AG08396 (cell line): ENCODE measurements at places on chromosomes 4 and X.

DNA sequence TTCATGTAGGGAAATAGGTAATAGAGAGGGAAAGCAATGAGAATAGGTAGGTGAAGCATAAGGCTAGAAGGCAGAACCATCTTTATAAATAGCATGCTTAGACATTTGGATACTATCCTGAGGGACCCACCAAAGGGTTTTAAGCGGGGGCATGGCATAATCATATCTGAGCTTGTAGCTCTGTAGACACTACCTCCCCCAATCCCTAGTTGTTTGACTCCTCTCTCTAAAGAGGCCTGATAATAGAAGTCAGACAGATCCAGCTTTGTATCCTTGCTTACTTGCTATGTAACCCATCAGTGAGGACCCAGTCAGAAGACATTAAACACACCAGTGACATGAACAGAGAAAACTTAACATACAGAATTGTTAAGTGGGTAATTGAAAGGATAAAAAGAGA is 58.7 kb downstream of the SCFD2 start:
- no peak for DNase-seq

GRCh38 chr4:178612733-178613132 is 1170.5 kb upstream of the AGA start:
- DNase-seq: no peak

DNA sequence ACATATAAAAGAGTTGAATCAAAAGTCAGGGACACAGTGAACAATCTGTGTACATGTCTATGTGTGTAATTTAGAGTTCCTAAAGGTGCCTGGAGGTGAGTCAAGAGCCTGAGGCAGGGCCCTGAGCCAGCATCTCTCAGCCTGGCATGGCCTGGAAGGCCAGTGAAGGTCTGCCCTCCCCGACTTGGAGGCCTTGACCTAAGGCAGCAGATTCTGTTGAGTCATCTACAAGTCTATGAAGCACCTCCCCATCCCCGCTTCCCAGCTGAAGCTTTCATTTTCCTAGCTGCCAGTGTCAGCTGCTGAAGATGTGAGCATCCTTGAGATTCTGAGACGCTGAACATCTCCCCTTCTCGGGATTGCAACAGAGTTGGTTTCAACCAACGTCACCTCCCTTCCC is 583.9 kb downstream of the BCOR start:
- DNase-seq: no peak

GRCh38 chr4:153276971-153277370 is 67.5 kb upstream of the MND1 start:
- no peak for DNase-seq

- peak; percentile 39 for DNase-seq
Measured at GRCh38 chr4:147362938-147363337, 118.0 kb upstream of the EDNRA start.

DNA sequence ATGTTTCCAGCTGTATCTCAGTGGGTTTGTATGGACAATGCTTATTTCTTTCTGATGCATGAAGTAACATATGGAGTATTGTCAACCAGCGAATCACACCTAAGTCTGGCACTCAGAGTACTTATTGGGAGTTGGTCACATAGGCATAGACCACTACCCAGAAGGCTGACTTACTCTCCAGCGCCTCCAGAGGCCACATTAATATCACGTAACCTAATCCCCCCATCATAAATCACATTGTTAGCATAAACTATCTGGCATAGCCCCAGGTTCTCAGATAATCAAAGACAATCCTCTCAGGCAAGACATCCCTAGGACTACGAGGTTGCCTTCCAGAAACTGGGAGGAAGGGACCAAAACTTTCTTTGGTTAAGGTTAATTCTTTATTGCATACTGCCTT is 560.5 kb upstream of the PABPC4L start:
- DNase-seq: no peak

DNA sequence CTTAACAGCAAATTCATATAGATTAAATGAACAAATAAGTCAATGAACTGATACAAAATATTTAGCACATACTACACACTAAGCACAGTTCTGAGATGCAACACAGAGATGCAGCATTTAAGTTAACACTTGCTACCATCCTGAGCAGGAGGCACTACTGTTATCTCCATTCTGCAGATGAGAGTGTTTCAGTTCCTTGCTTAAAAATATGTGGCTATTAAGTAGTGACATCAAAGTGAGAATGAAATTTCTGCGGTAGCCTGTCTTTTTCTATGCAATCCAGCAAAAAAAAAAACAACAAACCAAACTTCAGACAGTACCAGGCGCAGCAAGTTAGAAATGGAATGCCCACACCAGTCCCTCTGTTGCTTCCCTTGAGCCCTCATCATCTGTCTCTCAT is 90.8 kb downstream of the SHISA3 start:
- DNase-seq: no peak

DNA sequence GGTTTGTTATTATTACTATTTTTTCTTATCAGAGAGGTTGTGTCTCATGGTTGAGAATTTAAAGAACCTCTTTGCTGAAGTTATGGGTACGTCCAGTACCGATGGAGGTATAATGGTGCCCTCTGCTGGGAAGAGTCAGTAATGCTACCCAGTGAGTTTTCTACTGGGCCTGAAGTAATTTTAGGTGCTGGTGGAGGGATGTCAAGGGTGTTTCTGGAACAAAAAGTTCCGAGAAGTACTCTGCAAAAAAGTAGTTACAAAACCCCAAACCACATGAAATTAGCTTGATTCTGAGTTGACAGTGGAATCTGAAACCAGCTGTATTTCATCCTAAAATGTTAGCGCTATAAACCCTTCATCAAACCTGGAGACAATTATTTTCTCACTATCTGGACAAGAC is 102.5 kb upstream of the MID1 start:
- peak; percentile 49 for DNase-seq

- DNase-seq: peak; percentile 76
Measured at GRCh38 chr4:156999175-156999517, 27.5 kb upstream of the PDGFC start.

- no peak for DNase-seq
Measured at GRCh38 chrX:109294097-109294814, 187.6 kb downstream of the GUCY2F start.

DNA sequence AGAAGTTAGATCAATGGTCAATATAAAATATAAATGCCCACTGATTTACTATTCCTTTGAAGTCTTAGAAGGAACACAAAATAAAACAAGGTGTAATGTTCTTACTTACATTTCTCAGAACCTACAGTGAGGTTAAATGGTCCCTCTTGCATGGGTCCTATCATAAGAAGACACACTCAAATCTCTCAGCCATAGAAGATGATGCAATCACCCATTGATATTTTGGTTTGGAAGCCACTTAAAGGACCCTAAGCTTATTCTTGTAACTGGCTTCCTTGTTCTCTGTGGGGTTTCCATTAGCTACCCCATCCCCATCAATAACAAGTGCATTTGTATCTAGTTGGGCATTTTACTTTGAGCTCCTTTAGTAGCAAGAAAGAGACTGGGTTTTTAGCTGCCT is 15.1 kb downstream of the REELD1 start:
- no peak for DNase-seq

- peak; percentile 52 for DNase-seq
Measured at GRCh38 chrX:8743126-8743732, 11.3 kb upstream of the ANOS1 start.

DNA sequence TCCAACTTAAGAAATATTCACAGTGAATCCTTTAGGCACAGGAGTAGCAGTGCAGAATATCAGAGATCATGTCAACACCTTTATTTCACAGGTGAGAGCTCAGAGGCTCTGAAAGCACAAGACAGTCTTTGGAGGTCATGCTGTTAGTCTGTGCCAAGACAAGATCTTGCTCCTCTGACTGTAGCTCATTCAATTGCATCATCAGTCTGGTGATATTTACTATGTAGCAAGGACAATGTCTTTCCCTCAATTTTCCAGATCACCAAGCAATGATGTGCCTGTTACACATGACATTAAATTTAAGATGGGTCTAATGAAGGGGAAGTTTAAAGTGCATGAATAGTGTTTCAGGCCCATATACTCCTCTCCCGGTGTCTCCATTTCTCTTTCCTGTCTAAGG is 277.5 kb downstream of the IL15 start:
- no peak for DNase-seq

DNA sequence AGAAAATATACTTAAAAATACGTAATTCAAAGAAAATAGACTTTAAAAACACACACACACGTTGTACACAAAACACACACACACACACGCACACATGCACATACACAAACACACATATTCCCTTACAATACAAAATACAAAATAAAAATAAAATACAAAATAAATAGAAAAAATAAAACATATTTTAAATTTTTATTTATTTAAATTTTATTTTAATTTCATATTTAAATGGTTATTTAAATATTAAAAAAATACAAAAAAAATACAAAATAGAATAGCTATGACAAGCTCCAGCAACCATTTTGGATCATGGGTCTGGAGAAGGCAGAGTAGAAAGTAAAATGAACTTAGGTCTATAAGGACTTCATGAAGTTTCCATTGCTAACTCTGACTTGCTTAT is 34.2 kb upstream of the PDGFC start:
- no peak for DNase-seq

DNA sequence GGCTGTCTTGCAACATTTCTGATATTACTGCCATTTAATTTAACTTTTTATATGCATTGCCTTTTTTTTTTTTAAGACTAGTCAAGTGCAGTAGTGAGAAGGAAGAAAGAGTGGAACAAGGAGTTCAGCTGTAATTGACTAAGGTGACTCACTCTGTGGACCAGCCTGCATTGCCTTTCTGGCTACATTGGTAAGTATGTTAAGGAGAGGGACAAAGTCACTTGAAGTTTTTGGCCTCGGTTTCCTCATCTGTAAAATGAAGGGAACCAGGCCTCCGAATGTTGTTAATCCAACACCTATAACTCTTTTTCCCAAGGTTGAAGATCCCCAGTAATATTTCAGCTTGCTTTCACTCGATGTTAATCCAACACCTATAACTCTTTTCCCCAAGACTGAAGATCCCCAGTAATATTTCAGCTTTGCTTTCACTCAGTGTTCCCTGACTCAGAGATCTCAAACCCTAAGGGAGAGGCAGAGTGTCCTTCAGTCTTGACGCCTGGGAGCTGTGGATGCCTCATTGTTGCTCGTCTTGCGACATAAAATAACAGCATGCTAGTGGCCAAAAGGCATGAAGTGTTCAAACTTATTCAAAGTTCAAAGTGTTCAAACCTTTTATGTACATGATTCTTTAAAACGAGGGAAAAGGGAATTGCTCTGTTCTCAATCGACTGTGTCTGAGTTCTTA is 102.0 kb downstream of the SORBS2 start:
- no peak for DNase-seq
